ENCODE measurements at places on chromosomes 11 and 22.
A peak's percentile ranks its signal among the peaks of the same experiment; 100 is the strongest.

DNA sequence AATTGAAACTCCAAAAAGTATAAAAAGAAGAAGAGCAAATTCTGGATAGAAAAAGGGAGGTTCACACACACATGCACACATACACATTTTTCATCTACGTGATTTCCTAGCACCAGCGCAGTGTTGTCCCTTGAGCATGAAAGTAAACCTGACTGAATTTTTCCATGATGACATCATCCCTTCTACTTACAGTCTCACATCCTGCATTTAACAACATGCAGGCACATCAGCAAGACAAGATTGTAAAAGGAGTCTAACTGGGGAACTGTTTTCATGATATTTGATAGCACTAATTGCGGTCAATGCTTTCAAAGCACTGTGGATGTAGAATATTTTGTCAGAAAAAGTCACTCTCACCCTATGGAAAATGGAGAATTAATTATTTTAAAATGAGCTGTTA is 36.6 kb downstream of the GAS2 start:
- no peak for DNase-seq

GRCh38 chr11:75896843-75897419 is 81.9 kb downstream of the UVRAG start:
- no peak for DNase-seq

DNA sequence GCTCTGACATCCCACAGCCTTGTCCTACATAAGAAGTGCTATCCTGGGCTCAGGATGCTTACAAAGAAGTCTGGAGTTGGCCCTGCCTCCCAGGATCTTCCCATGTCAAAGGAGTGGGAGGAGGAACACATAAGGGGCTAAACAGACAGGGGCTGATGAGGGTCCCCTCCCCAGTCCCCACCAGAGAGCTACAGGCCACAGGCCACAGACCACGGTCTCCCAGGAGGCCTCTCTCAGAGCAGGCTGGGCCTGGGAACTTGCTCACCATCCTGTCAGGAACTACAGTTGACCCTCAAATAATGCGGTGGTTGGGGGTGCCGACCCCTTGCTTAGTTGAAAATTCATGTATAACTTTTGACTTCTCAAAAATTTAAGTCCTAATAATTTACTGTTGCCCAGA is 315.5 kb downstream of the NTM start:
- DNase-seq = no peak

DNA sequence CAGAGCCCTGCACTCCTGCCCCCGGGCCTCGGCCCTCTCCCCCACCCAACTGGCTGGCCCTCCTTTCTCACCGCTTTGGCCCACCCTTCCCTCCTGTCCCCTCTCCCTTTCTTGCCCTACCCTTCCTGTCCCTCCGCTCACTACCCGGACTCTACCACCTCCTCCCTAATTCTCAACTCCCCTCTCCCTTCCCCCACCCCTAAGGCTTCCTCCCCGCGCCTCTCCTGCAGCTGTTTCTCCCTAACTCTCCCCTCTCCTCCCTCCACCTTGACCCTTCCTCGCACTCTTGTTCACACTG is 421 bp downstream of the SLC15A3 start:
- no peak for DNase-seq

GRCh38 chr22:41597635-41597953 is 8.0 kb upstream of the PMM1 start:
- no peak for DNase-seq

GRCh38 chr11:2762031-2762380 is 62.2 kb upstream of the KCNQ1OT1 start:
- DNase-seq = no peak

- DNase-seq = no peak
Measured at GRCh38 chr11:33234397-33235190, 22.6 kb upstream of the HIPK3 start.

GRCh38 chr11:108032800-108033199 is 24.1 kb downstream of the CUL5 start:
- DNase-seq = no peak

GRCh38 chr22:50508897-50509296 is 873 bp downstream of the NCAPH2 start:
- no peak for DNase-seq

GRCh38 chr11:99952816-99953215 is 734.3 kb upstream of the ARHGAP42 start:
- DNase-seq = no peak

GRCh38 chr11:72585762-72586311 is 88.4 kb downstream of the PDE2A start:
- peak; percentile 62 for DNase-seq

DNA sequence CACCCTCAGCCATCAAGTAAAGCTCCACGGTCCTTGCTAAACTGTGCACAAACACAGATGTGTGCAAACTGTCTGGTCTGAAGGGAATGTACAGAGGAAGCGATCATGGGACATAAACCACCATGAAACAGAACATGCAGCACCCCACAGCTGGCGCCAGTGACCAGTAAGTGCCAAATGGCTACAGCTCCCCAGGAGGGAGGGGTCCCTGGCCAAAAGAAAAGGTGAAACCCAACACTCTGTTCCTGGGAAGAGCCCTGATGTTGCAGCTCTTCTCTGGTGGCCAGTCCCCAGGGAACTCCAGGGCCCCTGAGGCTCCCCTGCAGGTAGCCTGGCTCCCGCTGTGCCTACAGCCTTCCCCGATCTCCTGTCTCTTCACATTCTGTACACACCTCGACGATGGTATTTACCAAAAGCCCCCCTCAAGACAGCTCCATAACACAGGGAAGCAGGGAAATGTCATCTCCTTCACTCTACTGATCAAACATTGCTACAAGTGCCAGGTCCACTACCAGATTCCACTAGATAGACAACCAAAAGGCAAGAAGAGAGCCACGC is 2.9 kb downstream of the DGCR6L start:
- no peak for DNase-seq

DNA sequence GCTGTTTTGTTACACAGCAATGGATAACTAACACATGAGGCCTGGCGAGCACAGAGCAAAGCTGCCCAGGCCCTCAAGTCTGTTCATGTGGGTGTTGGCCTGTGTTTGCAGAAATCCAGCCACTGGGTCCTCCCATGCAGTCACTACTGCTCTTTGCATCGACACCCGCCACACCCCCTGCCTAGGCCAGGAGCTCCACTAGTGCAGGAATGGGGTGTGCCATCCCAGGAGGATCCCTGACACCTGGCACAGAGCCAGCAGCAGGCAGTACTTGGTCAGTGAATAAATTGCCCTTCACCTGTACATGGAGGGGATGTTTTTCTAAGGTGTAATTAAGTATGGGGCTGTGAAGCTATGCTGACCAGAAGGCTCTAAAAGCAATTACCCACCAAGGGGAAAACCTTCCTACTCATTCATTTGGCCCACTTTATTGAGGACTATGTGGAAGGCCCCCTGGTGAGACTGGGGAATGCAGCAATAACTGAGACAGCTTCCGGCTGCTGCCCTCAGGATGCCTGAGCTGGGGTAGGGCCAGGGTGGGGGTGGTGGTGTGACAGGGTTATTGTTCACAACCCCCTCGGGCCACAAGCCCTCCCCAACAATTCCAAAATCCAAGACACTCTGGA is 160.8 kb downstream of the CRYBB2 start:
- DNase-seq = no peak

- no peak for DNase-seq
Measured at GRCh38 chr11:69609351-69609750, 31.6 kb upstream of the CCND1 start.

DNA sequence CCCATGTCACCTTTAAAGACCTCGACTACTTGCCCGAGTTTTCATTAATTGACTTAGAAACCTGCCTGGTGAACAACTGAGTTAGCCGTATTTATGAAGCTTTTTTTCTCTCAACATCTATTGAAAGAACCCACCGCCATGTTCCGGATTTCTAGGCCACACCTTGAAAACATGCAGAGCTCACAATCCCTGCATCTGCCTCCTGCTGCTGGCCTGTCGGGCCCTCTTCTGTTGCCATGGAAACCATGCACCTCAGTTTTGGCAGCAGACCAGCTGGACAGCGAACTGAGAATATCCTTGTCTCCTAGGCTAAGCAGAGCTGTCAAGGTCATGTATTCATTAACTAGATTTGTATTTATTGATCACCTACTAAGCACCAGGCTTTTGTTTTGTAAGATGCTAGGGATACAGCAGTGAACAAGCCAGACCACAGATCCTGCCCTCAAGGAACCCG is 4.3 kb upstream of the PATZ1 start:
- DNase-seq = no peak

DNA sequence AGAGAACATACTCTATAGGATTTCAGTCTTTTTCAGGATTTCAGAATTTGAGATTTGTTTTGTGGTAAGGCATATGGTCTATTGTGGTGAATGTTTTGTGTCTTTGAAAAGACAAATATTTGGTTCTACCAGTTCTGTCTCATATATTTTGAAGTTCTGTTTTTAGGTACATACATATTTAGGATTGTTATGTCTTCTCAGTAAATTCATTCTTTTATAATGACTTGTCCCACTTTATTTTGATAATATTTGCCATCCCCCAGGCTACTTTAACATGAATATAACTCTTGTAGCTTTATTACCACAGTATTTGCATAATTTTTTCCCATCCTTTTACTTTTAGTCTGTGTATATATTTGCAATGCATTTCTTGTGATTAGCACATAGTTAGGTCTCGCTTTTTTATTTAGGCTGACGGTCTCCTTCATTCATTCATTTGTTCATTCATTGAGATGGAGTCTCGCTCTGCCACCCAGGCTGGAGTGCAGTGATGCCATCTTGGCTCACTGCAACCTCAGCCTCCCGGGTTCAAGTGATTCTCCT is 32.1 kb downstream of the MTMR3 start:
- no peak for DNase-seq

All from stimulated activated CD8-positive, alpha-beta memory T cell treated with anti-CD3 and anti-CD28 coated beads, Interleukin-4, amount 100 ng/mL, for 1 hour (primary cell).